ENCODE measurements at places on chromosomes 1 and 21.

DNA sequence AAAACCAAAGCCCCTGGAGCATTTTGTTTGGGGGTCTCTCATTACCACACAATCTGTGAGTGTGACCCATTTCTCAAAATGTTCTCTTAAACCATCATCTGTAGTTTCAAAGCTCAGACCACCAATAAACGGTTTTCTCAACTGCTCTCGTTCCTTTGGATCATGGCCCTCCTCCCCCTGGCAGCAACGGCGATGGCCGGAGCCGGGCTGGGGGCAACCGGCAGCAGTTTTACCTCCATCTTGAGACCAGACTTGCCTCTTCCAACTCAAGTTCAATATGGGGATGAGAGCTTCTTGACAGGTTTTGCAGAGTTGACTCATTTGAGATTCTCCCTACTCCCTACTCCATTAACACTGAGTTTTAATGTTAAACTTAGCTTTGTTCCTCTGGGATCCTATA is 29.7 kb downstream of the LRRC42 start:
- DNase-seq: no peak

GRCh38 chr21:44429894-44430293 is 25.4 kb upstream of the LRRC3 start:
- no peak for DNase-seq

DNA sequence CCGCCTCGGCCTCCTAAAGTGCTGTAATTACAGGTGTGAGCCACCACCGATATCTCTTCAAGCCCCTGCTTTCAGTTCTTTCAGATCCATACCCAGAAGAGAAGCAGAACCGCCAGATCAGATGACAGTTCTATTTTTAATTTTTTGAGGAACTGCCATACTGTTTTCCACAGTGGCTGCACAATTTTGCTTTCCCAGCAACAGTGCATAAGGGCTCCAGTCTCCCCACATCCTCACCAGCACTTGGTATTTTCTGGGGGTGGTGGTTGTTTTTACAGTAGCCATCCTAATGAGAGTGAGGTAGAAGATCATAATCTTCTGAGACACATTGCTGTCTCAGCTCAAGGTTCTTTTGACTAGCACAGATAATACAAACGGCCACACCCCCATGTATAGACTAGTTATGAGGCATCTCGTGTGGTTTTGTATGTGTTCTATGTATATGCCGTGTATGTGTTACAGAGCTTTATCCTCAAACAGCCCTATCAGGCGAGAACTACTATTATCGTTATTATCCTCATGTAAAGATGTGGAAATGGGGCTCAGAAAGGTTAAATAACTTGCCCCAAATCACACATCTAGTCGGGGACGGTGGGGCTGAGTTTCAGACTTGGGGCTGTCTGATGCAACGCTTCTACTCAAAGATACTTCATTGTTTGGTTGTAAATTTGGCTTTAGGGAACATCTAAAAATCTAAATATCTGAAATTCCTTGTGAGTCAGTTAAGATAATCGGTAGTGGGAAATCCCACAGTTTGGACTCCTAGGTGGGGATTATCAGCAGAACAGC is 12.0 kb downstream of the FHAD1 start:
- DNase-seq: no peak

- no peak for DNase-seq
Measured at GRCh38 chr1:219476716-219477115, 136.2 kb downstream of the ZC3H11B start.

DNA sequence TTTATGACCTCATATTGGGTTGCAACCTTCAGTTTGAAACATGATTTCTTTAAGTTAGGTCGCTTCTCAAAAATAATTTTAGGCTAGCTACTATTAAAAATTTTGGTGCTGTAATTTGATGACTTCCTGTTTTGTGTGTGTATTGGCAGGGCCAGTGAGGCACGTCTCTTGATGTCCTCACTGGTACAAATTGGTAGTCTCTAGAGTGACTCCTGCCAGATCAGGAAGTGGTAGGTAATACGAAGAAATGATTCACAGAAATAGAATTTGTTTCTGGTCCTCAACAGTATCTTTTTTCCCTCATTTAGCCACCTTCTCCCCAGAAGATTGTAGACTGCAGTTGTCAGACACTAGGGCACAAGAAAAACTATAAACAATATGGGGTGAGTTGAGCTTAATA is 120.9 kb upstream of the KIAA1614 start:
- DNase-seq: no peak

DNA sequence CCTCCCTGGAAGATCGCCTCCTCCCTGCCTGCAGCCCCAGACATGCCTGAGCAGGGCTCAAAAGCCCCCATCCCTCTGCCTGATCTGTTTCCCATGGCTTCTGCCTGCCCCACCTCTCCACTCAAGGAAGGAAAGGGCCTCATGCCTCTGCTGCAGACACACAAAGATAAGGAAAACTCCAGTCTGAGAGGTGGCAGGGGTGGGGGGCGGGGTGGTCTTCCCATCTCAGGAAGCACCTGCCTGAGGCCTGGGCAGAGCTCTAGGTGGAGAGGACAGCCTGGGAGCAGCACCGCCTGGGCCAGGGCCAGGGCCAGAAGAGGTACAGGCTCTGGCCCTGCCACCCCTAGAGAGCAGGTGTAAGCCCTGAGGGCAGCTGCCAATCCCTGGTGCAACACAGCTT is 4.1 kb upstream of the GJB3 start:
- no peak for DNase-seq

DNA sequence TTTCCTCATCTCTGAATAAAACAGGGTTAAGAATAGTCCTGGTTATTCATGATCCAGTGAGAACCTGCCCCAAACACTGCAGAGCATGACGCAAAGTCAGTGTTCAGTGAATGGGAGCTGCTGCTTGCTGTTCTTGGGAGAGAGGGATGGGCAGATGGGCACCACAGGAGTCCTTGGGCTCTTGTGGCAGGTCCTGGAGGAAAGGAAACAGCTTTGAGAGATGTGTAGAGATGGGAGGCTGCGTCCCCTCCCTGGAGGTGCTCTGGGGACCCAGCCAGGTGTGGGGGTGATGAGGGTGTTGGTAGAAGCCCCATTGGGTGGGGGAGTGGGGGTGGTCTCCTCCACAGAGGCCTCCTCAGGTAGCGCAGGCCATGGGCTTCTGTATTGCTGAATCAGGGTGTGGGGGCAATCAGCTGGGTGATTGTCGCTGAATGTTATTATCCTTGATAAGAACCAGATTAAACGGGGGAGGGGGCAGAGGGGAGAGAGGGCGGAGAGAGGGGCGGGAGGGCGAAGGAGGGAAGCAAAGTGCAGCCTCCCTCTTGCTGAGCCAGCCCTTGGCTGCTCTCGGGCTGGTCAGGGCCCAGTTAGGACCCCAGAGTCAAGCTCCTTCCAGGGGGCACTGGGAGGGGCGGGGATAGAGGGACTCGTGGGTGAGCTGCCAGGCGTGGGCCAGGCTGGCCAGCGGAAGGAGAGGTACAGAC is 22.9 kb upstream of the CASZ1 start:
- no peak for DNase-seq

- DNase-seq: no peak
Measured at GRCh38 chr21:41365377-41366107, 3.7 kb downstream of the MX2 start.

DNA sequence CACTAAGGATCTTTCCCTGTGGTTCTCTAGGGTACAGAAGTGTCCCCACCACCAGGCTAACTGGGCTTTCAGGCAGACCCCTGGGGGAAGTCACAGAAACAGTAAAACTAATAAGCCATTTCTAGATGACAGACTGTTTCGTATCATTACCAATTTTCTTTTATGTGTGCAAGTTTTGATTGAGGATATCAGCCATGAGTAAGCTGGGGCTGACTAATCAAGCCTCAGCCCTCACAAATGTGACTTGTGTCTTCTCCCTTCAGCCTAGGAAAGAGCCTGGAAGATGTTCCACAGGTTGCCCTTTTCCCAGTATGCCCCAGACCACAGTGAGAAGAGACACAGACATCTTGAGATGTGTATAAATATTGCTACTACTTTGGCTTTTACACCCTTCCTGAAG is 10.5 kb downstream of the PTGFRN start:
- no peak for DNase-seq

- no peak for DNase-seq
Measured at GRCh38 chr1:22080191-22080590, 27.7 kb downstream of the CDC42 start.

DNA sequence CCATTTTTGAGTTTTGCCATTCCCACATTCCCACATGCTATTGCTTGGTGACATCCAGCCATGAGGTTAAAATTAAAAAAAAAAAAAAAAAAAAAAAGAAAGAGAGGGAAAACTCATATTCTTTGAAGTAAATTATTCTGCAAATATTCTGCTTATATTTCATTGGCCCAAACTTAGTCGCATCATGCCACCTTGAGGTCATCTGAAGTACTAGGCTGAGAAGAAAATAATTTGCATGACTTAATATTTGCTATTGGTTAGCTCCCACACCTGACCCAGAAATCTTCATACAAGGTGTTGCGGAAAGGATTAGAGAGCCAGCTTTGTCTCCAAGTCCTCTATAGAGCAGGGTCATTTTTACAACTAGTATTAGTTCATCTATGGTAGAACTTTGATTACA is 2206.0 kb downstream of the MRPL39 start:
- no peak for DNase-seq

- no peak for DNase-seq
Measured at GRCh38 chr1:39926343-39926793, 24.7 kb upstream of the MYCL start.

DNA sequence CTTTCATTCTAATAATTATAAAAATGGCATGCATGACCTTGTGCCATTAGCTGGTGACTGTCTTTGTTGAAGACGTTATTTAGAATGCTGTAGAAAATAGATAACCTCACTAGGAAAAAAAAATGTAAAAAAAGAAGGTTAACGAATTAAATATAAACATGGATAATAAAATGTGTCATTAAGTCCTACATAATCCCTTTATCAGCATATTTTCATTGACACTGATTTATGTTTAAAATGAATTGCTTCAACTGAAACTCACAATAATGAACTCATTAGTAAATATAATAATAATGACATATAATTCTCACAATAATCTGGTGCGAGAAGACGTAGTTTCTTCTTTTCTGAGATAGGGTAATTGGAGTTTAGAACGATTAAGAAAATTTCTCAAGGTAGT is 4.7 kb downstream of the TMPRSS15 start:
- DNase-seq: no peak

GRCh38 chr1:145961425-145962156 is 2.8 kb downstream of the ANKRD34A start:
- DNase-seq: peak; percentile 33

- no peak for DNase-seq
Measured at GRCh38 chr1:77039739-77040138, 172.5 kb downstream of the ST6GALNAC5 start.

DNA sequence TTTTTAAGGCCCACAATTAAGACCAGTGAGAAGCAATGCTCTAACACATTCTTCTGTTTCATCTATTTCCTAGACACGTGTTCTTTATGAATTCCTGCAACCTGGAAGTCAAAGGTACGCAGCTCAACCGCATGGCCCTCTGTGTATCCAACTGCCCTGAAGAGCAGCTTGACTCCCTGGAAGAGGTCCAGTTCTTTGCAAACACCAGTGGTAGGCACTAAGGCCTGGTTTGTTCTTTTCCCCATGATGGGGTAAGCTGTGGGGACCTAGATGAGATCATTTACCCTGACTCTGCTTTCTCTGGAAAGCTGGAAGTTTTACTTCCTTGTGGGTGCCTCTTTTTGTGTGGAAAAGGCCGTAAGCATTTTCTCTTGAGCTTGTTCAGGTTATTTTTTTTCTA is 7.3 kb downstream of the SLC44A3 start:
- no peak for DNase-seq

DNA sequence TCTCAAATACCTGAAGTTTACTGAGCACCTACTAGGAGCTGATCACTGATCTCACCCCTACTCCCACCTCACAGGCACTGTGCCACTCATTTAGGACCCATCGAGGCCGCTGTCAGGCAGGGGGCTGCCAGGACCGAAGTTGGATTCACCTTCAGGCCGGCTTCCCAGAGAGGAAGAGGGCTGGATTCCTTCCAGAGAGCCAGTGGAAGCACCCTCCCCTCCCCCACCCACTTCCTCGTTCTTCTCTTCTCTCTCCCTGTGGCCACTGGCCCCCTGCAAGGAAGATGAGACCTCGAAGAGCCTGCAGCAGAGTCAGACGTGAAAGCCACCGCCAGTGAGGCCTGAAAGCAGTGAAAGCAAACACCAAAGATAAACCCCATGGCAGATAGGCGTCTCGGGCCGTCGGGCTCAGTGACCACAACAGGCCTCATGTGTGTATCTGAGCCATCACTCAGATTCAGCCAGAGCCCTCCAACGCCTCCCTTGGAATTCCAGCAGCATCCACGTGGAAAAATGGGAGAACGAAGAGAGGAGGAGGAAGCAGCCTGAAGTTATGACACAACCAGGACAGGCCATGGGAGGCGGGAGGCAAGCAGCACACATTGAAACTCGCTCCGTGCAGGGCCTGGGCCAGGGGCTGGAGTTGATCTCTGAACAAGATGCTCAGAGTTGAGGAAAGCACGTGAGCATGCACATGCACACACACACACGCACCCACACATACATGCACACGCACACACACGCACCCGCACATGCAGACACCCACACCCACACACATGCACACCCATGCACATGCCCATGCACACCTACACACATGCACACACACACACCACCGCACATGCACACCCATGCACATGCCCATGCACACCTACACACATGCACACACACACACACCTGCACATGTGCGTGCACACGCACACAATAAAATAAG is 6.2 kb upstream of the AGTRAP start:
- DNase-seq: no peak

- DNase-seq: no peak
Measured at GRCh38 chr21:28953247-28953646, 39.4 kb downstream of the LTN1 start.

All from C1 segment of cervical spinal cord (tissue), 14 donors.